ENCODE measurements at places on chromosomes 4 and X.

- no peak overlapping the region for H3K27ac ChIP-seq
- no peaks in the 10 kb centered on the region for H3K27me3 ChIP-seq
- no peak overlapping the region for H3K4me3 ChIP-seq
- H3K4me1 ChIP-seq, result no peaks in the 10 kb centered on the region
- no peaks in the 10 kb centered on the region for H3K36me3 ChIP-seq
Measured at GRCh38 chr4:144787365-144788258, 141.7 kb downstream of the HHIP start.

DNA sequence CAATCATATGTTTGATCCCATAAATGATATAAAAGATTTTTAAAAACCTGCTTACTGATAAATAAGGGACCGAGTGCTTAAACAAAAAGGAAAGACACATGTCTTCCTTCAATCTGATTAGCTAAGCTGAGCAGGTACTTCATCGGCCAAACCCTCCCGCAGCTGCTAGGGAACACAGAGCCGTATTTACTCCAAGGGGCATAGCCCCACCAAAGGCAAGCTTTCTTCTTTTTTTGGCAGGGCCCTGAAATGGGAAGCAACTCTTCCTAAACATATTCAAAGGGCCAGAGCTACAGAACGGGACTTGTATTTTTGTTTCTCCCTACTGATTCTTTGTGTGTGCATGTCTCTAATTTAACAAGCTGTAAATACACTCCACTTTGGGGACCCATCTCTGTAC lies 337.3 kb downstream of the NLGN4X start:
- H3K27me3 ChIP-seq, result no peaks in the 10 kb centered on the region
- no peak overlapping the region for H3K27ac ChIP-seq
- no peaks in the 10 kb centered on the region for H3K4me1 ChIP-seq
- no peak overlapping the region for H3K4me3 ChIP-seq
- no peak for DNase-seq

- DNase-seq, result no peak
- no peaks in the 10 kb centered on the region for H3K27me3 ChIP-seq
Measured at GRCh38 chr4:67584496-67584895, 26.0 kb downstream of the STAP1 start.

DNA sequence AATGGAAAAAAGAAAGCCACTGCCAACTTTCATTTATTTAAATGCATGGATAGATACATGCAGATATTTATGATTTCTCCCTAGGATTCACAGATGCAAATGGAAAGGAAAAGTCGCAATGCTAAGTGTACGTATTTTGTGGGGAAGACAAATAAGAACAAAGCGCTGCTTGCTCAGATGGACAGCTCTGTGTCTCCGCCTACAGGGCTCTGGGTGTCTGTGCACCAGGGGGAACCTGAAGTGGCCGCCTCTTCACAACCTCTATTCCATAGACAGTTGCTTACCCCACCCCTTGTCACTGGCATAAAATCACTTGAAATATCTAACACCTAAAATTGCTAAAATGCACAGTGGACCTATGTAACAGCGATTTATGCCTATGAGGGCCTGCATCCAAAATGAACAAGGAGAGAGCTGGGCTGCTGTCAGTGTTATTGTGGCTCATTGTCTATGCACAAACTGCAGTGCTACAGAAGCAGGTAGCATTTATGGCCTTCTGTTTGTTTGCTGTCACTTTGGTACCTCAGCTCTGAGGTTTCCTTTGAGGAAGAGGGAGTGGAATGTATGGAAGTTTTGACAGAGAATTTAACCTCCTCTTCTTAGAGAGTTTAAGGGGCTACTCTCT lies 58.6 kb upstream of the PAGE1 start:
- H3K4me3 ChIP-seq, result no peak overlapping the region
- H3K27me3 ChIP-seq, result peaks cover 9% of the 10 kb centered on the region
- no peak for DNase-seq
- H3K27ac ChIP-seq, result no peak overlapping the region

GRCh38 chr4:4582653-4583052 lies 40.8 kb upstream of the STX18 start:
- H3K36me3 ChIP-seq, result peaks cover 4% of the 10 kb centered on the region
- no peak overlapping the region for H3K4me3 ChIP-seq
- H3K27me3 ChIP-seq, result no peaks in the 10 kb centered on the region

DNA sequence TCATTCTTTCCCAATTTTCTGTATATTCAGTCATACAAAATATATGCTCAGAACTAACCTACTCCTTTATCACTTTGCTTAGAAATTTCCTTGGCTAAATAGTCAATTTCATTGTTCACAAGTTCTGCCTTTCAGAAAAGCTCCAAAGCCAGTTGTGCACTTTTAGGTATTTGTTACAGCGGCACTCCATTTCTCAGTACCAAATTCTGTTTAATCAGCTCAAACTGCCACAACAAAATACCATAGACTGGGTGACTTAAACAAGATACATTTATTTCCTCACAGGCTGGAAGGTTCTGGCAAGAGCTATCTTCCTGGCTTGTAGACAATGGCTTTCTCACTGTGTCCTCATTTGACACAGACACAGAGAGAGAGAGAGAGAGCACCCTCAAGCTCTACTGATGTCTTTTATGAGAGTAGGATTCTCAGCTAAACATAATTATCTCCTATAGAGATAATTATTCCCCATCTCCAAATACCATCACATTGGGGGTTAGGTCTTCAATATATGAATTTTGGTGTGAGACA lies 188.8 kb upstream of the FSTL5 start:
- no peak overlapping the region for H3K4me3 ChIP-seq
- H3K4me1 ChIP-seq, result no peaks in the 10 kb centered on the region
- no peaks in the 10 kb centered on the region for H3K27me3 ChIP-seq
- H3K36me3 ChIP-seq, result no peaks in the 10 kb centered on the region
- H3K27ac ChIP-seq, result no peak overlapping the region

GRCh38 chrX:72094894-72095293 lies 36.8 kb downstream of the RTL5 start:
- H3K36me3 ChIP-seq, result no peaks in the 10 kb centered on the region
- peak; percentile 32 for DNase-seq
- no peak overlapping the region for H3K4me3 ChIP-seq
- H3K4me1 ChIP-seq, result peaks cover 37% of the 10 kb centered on the region

GRCh38 chr4:186813377-186814068 lies 89.9 kb upstream of the FAT1 start:
- no peaks in the 10 kb centered on the region for H3K36me3 ChIP-seq
- DNase-seq, result no peak
- H3K27me3 ChIP-seq, result no peaks in the 10 kb centered on the region
- no peak overlapping the region for H3K27ac ChIP-seq
- H3K4me1 ChIP-seq, result no peaks in the 10 kb centered on the region
- no peak overlapping the region for H3K4me3 ChIP-seq

GRCh38 chrX:143429811-143430210 lies 87.5 kb downstream of the SPANXN3 start:
- DNase-seq, result no peak
- no peaks in the 10 kb centered on the region for H3K27me3 ChIP-seq
- no peaks in the 10 kb centered on the region for H3K36me3 ChIP-seq
- H3K27ac ChIP-seq, result no peak overlapping the region
- no peak overlapping the region for H3K4me3 ChIP-seq

GRCh38 chr4:174926958-174927357 lies 8.8 kb downstream of the ADAM29 start:
- H3K27me3 ChIP-seq, result no peaks in the 10 kb centered on the region
- H3K4me3 ChIP-seq, result no peak overlapping the region
- DNase-seq, result no peak
- no peaks in the 10 kb centered on the region for H3K36me3 ChIP-seq
- H3K4me1 ChIP-seq, result peaks cover 26% of the 10 kb centered on the region
- H3K27ac ChIP-seq, result peak overlapping the region; percentile 79

DNA sequence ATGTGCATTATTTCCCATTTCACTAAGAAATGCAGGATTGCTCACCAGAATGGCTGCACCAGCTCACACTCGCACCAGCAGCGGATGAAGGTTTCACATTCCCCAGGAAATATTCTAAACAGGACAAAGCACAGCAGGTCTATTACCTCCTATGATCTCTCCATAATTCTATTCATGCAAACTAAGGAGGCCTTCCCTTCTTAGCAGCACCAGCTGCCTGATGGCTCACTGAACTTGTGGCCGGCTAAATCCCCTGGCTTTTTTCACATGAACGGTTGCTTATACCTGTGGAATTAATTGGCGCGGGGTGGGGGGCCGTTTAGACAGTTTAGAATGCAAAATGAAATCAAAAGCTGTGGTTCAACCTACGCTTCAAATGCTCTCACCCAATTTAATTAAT lies 73.5 kb upstream of the SRD5A3 start:
- no peak overlapping the region for H3K27ac ChIP-seq
- no peaks in the 10 kb centered on the region for H3K4me1 ChIP-seq
- H3K36me3 ChIP-seq, result no peaks in the 10 kb centered on the region
- H3K27me3 ChIP-seq, result peaks cover 3% of the 10 kb centered on the region

- H3K27ac ChIP-seq, result no peak overlapping the region
- H3K4me3 ChIP-seq, result no peak overlapping the region
- H3K4me1 ChIP-seq, result peaks cover 1% of the 10 kb centered on the region
Measured at GRCh38 chrX:136920001-136920400, 39.5 kb upstream of the RBMX start.

DNA sequence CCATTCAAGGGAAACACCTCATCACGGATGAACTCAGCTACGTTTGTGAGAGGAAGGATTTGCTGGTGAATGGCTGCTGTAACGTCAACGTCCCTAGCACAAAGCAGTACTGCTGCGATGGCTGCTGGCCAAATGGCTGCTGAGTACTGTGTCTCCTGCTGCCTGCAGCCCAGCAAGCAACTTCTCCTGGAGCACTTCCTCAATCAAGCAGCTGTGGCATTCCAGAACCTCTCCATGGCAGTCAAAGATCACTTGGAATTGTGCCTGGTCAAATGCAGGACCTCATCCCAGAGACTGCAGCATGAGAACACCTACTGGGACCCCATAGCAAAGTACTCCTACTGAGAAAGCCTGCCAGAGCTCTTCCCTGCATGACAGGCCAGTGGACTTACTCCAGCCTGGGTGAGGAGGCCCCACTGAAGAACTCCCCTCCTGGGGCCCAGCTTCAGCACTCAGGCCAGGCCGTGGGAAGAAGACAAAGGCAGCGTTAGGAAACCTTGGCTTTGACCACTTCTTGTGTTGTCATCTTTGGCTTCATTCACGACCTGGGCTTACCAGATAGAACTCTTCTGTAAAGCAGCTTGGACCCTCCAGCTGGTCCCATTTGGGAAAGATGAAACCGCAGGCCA lies 244.3 kb downstream of the RBMX2 start:
- H3K36me3 ChIP-seq, result peaks cover 24% of the 10 kb centered on the region
- no peak overlapping the region for H3K4me3 ChIP-seq
- H3K4me1 ChIP-seq, result no peaks in the 10 kb centered on the region
- H3K27me3 ChIP-seq, result no peaks in the 10 kb centered on the region

- peak overlapping the region; percentile 74 for H3K4me3 ChIP-seq
- no peak for DNase-seq
- peaks cover 3% of the 10 kb centered on the region for H3K36me3 ChIP-seq
- no peaks in the 10 kb centered on the region for H3K27me3 ChIP-seq
- peak overlapping the region; percentile 94 for H3K27ac ChIP-seq
Measured at GRCh38 chrX:49167740-49168108, 4.0 kb upstream of the PLP2 start.

DNA sequence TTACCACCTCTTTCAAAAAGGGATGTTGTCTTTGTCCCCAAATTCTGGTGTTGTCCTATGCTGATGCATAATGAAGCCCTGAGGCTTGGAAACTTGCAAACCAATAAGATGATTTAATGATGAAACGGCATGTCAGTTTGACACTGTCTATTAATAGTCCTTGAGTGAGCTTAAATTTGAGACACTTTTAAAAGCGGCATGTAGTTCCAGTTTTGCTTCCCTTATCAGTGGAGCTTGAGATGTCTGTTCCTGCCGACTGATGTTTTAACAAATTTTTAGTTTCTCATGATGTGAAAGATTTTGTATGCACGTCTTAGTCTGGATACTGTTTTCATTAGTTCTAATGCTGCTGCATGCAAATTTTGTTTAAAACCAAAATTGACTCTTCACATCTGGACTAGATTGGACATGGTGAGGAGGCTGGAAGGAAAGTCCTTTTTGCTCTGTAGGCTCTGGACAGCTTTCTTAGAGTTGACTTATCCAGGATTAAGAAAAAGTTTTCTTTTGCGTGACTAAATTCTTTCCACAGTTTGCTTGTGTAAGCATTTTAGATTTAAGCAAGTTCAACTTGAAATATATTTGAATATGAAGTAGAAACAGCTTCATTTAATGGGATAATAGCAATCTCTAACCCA lies 11.7 kb downstream of the C1GALT1C1 start:
- peak overlapping the region; percentile 41 for H3K27ac ChIP-seq
- peaks cover 27% of the 10 kb centered on the region for H3K36me3 ChIP-seq
- H3K27me3 ChIP-seq, result no peaks in the 10 kb centered on the region

- no peaks in the 10 kb centered on the region for H3K36me3 ChIP-seq
- no peaks in the 10 kb centered on the region for H3K4me1 ChIP-seq
- DNase-seq, result no peak
- H3K27me3 ChIP-seq, result no peaks in the 10 kb centered on the region
- H3K27ac ChIP-seq, result peak overlapping the region; percentile 8
Measured at GRCh38 chrX:78624962-78625909, 33.9 kb downstream of the RTL3 start.

GRCh38 chrX:19204636-19205035 lies 82.4 kb upstream of the ADGRG2 start:
- no peaks in the 10 kb centered on the region for H3K4me1 ChIP-seq
- H3K27me3 ChIP-seq, result no peaks in the 10 kb centered on the region
- no peak for DNase-seq

DNA sequence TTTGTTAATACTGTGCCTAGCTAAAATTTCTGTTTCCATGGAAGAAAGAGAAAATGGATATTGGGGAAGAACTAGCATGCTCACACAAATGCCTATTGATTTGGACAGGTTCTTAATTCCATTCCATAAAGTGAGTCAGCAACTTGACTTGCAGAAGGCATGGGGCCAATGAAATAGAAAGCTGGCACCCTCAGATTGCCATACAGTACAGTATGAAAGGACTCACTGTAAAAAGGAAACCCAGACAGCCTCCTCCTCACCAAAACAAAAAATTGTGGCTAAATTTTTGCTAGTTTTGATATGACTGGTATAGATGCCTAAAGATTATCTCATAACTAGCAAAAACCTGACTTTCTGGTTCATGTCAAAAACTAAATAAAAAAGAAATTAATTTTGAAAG lies 11.2 kb upstream of the TAB3 start:
- H3K4me3 ChIP-seq, result no peak overlapping the region
- H3K27ac ChIP-seq, result no peak overlapping the region
- DNase-seq, result no peak
- peaks cover 5% of the 10 kb centered on the region for H3K27me3 ChIP-seq
- H3K36me3 ChIP-seq, result no peaks in the 10 kb centered on the region
- no peaks in the 10 kb centered on the region for H3K4me1 ChIP-seq

DNA sequence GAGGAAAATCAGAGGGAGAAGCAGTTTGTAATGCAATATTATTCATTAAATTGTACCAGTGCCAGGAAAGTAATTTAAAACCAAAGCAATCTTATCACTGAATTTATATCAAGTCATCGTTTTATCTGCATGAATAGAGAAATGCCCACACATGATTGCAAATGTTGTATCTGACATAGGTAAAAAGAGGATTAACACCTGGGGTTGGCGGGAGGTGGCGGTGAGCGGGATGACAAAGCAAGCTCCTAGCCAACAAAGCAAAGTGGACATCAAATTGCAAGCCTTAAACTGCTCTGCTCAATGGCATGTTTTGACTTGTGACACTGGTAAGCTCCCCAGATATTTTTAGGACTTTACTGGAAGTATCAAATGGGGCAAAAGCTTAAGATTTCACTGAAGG lies 16.4 kb downstream of the HPGD start:
- DNase-seq, result no peak
- no peaks in the 10 kb centered on the region for H3K27me3 ChIP-seq
- no peak overlapping the region for H3K27ac ChIP-seq
- no peaks in the 10 kb centered on the region for H3K4me1 ChIP-seq

Measured in activated B cell treated with CpG ODN at 0.5 μM for 24 hours (primary cell).